HT1080 (cell line): ENCODE measurements at places on chromosomes 3 and 15.
A peak's percentile ranks its signal among the peaks of the same experiment; 100 is the strongest.

- DNase-seq, result no peak
Observed at GRCh38 chr15:54567408-54568035, 589.3 kb downstream of the UNC13C start.

DNA sequence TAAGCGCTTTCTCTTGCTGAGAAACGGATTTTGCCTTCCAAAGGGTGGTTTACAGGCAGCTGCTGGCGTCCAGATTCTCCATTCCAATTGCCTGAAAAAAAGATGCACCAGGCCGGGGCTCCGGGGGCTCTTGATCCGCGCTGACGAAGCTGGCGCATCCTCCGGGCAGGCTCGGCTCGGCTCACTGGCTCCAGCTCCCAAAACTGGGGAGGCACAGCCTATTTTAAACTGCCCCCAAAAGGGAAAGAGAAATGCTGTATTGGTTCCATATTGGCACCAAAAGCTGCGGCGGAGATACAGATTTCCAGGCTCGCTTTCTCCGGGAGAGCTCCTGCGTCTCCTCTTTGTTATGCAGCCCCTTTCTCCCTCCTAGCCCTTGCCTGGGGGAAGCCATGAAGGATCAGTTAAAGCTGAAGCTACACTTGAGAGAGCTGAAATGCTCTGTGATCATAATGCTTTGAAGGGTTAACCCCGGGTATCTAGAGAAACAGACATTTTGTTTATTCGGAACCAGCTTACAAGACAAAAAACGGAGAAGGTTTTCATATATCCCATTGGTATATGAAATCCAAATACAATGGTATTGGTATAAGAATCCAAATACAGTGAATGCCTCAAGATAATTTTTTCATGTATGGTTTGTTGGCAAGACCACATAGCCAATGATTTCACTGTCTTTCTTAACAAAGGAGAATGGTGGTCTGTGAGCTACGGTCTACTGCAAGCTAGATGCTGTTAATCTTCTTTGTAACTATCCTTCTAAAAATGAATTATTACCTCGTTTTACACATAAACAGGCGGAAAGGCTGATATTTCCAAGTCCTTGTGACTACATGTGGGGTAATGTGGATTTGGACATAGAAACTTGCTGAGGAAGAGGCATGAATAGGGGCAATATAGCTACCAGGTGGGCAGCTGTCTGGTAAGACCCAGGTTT lies 693 bp downstream of the CD200 start:
- no peak for DNase-seq

- DNase-seq, result no peak
Observed at GRCh38 chr3:89116476-89116875, 9.1 kb downstream of the EPHA3 start.

GRCh38 chr3:127835993-127836882 lies 13.9 kb upstream of the MGLL start:
- no peak for DNase-seq

- DNase-seq, result no peak
Observed at GRCh38 chr3:852033-852432, 240.8 kb upstream of the CNTN6 start.

GRCh38 chr3:153050978-153051377 lies 111.0 kb upstream of the RAP2B start:
- peak; percentile 44 for DNase-seq

DNA sequence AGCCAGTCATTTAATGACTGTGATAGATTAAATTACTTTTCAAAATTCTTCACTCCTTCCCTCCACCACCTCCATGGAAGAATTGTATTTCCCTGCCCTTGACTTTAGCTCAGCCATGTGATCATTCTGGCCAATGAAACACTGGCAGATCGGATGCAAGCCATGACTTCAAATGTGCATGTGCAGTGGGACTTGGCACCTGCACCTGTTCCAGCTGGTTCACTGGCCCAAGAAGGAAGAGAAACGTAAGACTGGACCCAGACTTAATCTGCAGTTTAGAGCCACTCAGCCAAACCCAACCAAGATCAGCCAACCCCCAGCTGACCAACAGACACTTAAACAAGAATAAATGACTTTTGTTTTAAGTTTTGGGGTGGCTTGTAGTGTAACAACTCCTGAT lies 11.8 kb downstream of the DPH3 start:
- no peak for DNase-seq

GRCh38 chr15:91413142-91413541 lies 313.1 kb downstream of the SV2B start:
- DNase-seq, result no peak

DNA sequence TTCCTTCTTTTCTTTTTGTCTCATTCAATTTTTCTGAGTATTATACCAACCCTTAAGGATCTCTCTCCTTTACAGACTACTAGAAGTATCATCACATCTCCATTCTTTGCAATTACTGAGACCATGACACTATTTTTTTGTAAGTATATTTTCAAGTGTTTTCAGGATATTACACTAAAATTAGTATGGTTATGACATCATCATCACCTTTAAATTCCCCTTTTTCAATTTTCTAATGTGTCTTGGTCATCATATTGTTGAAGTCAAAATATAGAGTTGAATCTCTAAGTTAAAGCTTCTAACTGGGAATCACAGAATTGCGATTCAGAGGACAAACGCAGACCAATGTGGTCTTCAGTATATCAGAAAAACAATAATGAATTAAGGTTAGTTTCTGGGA lies 1475.1 kb downstream of the OTOL1 start:
- DNase-seq, result no peak

- no peak for DNase-seq
Observed at GRCh38 chr15:70179309-70179892, 81.7 kb upstream of the TLE3 start.
